Activated CD4-positive, alpha-beta T cell treated with anti-CD3 and anti-CD28 coated beads for 24 hours (primary cell): ENCODE measurements at places on chromosomes 4 and X.

DNA sequence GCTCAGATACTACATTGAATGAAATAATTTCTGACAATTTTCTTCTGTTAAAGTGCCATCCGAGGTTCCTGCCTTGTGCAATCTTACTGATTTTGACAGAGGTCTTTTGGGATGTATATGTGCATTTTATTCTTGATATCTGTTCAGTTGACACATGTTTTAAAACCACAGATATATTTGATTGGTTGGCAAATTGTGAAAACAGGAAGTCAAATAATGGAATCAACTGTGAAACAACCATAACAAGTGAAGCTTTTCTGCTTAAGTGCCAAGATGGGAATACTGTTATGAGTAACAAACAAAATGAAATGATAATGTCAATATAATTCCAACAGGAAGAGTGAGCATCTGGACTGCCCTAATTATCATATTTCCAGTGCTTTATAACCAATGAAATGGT, 84.9 kb upstream of the TET2 start:
- no peak for DNase-seq

DNA sequence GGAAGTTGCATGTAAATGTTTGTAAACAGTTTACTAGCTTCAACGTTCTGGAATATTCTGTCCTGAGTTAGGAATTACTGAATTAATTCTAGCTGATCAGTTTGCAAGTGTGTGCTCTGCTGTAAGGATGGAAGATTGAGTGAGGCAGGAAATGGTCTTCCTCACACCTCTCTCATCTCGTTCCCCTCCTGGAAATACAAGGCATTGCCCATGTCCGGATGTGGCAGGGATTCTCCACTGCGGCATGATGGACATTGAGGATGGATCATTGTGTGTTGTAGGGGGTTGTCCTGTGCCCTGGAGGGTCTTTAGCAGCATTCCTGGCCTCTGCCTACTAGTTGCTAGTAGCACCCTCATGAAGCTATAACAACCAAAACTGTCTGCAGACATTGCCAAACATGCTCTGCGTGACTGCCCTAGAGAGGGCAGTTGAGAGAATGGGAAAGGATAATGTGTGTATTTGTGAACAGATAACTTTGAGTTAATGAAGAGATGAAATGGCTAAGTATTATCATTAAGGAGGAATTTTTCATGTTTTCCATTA, 12.6 kb downstream of the CA5B start:
- no peak for DNase-seq

DNA sequence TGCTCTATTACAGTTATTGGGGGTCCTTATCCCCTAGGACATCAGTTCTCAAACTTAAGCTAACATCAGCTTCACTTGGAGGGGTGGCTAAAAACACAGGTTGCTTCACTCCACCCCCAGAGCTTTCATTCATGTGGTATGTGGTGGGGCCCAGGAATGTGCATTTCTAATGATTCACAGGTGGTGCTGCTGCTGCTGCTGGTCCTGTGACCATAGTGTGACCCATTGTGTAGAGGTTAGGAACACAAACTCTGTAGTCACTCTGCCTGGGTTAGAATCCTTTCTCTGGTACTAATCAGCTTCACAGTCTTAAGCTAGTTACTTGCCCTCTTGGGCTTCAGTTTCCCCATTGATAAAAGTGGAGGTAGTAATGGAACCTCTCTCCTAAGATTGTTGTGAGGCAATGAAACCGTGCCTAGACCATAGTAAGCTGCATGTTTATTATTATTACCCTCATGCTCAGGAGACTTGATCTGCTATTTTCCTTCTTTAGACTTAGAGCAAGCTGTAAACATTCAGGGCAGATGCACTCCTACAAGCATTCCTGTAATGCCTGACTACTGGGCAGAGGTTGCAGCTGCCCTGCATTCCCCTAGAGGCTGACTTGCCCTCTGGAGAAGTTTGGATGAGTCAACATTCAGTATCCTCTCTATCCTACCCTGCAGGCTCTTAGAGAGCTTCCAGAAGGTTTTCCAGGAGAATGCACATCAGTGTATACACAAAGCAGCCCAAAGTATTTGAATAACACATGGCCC, 94.1 kb upstream of the ACSL4 start:
- DNase-seq: no peak

- DNase-seq: no peak
Observed at GRCh38 chr4:71126719-71127118, 133.3 kb downstream of the DCK start.

GRCh38 chrX:47311932-47312774, 58.2 kb upstream of the ZNF157 start:
- peak; percentile 17 for DNase-seq

GRCh38 chr4:39976945-39977488, 694 bp downstream of the PDS5A start:
- DNase-seq: peak; percentile 28

- no peak for DNase-seq
Observed at GRCh38 chrX:147908106-147908505, 3.6 kb upstream of the FMR1 start.

- DNase-seq: no peak
Observed at GRCh38 chrX:54550821-54551220, 20.8 kb downstream of the GNL3L start.

- no peak for DNase-seq
Observed at GRCh38 chr4:143288171-143288570, 48.5 kb upstream of the GAB1 start.

DNA sequence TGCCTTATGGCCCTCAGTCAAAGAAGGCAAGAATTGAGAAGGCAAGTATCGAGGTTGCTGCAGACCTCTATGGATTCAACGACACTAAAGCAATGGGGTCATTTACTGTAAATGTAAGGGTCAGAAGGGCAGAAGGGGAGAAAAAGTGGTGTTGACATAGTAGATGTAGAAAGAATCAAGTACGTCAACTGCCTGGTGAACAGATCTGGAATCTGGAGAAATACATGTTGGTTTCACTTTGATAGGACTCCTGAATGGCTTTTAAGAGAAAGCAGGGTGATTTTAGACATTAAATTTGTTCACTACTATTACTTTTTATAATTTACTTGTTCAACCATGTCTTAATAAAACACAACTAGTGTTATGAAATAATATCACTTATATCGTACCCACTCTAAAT, 81.3 kb upstream of the FSTL5 start:
- no peak for DNase-seq

DNA sequence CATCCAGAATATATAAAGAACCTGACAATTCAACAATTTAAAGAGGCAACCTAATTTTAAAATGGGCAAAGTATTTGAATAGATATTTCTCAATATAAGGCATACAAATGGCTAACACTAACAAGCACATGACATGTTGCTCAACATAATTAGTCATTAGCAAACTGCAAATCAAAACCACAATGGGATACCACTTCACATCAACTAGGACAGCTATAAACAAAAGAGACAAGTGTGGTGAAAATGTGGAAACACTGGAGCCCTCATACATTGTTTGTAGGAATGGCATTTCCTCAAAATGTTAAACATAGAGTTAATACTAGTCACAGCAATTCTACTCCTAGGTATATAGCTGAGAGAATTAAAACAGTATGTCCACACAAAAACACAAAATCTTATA, 96.7 kb downstream of the CORIN start:
- no peak for DNase-seq

DNA sequence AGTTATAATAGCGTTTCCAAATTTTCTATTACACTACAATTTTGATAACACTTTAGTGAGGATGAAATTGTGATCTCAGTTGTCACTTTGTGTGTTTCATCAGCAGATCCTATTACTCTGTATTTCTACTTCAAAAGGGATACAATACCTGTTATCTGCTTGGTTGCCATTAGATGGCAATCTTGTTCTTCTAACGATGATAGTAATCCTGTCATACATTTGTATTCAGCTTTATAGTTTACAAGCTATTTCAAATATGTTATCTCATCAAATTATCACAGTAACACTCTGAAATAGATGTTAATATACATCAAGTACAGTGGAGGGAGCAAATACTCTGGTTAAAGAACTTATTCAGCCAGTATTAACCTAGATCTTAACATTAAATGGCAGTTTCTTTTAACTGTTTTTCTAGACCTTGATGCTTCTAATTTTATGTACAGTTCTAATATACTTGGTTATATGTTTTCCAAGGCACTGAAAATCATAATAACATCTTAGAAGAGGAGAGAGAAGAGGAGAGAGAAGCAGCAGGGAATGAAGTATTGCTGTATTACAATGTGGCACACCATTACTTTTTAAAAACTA, 292.0 kb downstream of the CCSER1 start:
- no peak for DNase-seq

DNA sequence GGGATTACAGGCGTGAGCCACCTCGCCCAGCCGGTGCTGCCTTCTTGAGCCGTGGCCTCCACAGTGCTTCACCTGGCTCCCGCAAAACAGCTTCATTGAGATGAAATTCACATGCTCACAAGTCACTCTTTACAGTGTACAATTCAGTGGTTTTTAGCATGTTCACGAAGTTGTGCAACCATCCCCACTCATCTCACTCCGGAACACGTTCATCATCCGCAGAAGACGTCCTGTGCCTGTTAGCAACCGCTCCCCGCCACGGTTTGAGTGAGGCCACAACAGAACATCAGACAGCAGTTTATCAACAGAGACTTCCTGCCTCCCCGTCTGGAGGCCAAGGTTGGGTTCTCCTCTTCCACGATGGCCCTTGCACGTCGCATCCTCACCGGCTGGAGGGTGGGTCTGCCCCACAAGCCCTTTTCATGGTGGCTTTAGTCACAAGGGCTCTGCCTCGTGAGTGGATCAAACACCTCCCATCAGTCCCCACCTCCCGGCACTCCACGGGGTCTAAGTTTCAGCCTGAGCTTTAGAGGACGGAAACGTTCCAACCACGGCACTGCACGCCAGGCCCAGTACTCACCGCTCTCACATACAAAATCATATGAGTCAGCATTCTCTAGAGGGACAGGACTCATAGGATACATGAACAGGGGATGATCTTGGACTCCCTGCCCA, 29.6 kb upstream of the SPON2 start:
- peak; percentile 54 for DNase-seq

GRCh38 chrX:16185725-16186136, 18.4 kb downstream of the MAGEB17 start:
- no peak for DNase-seq

GRCh38 chr4:150583287-150584110, 1.5 kb downstream of the MAB21L2 start:
- DNase-seq: no peak

DNA sequence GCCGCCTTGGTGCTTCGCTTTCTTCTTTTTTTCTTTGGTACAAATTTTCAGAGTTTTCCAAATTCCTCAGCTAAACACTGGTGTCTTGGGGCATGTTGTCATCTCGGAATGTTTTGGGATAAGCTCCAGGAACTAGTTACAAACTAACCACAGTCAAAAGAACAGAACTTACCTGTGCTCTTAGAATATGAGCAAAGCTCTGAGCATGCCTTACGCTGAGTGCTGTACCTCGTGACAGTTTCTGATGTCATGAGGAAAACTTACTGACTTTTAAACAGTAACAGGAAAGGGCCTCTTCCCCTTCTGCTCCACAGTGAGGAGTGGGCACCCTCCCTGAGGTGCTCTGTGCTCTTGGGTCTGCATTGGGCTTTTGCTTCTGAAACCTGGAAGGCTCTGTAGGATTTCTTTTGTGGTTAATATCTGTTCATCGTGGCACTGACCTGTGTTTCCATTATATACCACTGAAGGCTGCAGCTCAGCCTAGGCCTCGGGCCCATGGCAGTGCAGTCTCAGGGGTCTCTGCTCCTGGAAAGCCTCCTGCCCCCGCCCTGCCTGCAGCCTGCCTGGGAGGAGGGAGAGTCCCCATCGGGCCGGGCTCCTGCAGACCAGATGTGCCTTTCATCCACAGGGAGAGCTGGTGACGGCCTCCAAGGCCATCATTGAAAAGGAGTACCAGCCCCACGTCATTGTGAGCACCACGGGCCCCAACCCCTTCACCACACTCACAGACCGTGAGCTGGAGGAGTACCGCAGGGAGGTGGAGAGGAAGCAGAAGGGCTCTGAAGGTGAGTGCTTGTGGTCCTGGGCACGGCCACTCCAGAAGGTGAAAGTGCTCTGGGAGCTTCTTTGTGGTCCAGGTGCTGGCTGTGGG, 48.7 kb downstream of the NOP14 start:
- no peak for DNase-seq

DNA sequence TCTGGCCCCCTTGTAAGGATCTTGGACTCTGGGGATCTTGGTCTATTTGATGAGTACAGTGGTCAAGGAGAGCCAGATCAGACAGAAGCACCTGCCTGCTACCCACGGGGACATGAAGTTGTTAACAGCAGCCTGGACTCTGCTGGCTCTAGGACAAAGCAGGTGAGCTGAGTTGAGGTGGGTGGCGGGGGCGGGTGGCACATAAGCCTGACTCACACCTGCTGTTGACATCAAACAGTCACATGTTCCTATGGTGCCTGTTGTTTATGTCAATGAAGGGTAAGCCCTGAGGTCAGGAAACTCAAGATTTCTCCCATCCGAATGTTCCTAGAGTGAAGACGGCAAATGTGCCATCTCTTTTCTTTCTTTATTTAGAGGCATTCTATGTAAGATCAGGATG, 50.1 kb upstream of the CLNK start:
- no peak for DNase-seq

DNA sequence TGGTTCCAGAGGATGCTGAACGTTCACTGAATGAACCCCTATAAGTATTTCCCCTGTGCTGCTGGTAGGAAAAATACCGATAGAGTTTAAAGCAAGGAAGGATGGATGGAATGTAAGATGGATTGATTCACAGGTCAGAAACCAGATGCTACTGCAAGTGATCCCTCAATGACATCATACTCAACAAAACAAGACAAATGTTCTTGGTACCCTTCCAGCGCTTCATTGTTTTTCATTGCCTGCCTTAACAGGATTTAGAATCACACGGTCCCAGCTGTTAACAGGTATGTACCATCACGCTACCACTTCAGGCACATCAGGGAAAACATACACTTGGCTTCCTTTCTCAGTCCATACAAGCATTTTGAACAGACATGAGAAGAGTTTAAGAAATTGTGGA, 118.1 kb upstream of the TLR3 start:
- no peak for DNase-seq

DNA sequence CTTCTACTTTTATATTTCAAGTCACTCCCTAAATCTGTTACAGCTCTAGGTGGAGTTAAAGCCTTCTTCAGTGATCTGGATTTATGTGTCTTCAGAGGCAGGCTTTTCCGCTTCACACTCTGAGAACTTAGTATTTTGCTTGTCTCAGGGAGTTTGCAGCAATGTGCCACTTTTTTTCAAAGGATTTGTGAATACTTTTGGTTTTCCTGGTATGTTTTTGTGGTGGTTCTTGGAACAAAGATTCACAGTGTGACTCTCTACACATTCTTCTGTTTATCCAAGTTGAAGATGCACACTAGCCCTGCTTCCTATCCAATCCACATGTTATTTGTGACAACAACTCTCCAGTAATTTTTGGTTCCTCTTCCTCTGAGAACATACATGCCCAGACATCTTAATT, 1253.7 kb downstream of the TECRL start:
- DNase-seq: no peak

DNA sequence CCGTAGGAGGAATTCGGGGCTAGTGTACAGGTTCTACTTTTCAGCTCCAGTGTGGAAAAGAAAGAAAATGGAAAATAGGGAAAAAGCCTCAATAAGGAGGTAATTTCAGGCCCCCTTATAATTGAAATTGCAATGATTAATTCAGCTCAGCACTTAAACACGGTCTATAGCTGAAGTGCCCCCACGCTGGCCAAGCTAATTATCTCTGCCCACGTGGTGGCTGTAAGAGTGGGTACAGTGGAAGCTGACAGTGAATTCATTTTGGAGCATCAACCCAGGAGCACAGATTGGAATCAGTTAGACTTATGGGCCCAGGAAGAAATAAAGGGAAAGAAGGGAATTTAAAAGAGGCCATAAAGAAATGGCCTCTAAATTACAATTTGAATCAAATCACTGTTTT, 631.1 kb upstream of the CPEB2 start:
- DNase-seq: no peak
